ENCODE measurements at places on chromosomes 5 and 9.
A peak's percentile ranks its signal among the peaks of the same experiment; 100 is the strongest.

GRCh38 chr9:92119586-92119985 is 4.4 kb upstream of the SPTLC1 start:
- no peak for DNase-seq
- no peaks in the 10 kb centered on the region for H3K4me1 ChIP-seq
- H3K4me3 ChIP-seq = no peak overlapping the region
- H3K36me3 ChIP-seq = no peaks in the 10 kb centered on the region

DNA sequence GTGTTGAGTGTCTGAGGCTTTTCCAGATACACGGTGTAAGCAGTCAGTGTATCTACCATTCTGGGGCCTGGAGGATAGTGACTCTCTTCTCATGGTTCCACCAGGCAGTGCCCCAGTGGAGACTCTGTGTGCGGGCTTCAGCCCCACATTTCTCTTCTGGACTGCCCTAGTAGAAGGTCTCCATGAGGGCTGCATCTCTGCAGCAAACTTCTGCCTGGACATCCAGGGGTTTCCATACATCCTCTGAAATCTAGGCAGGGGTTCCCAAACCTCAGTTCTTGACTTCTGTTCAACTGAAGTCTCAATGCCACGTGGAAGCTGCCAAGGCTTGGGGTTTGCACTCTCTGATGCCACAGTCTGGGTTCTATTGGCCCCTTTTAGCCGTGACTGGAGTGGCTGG is 256.6 kb upstream of the ITGA1 start:
- H3K4me1 ChIP-seq = no peaks in the 10 kb centered on the region
- H3K27ac ChIP-seq = no peak overlapping the region
- H3K27me3 ChIP-seq = no peaks in the 10 kb centered on the region
- no peak overlapping the region for H3K4me3 ChIP-seq
- no peak for DNase-seq
- H3K36me3 ChIP-seq = no peaks in the 10 kb centered on the region

DNA sequence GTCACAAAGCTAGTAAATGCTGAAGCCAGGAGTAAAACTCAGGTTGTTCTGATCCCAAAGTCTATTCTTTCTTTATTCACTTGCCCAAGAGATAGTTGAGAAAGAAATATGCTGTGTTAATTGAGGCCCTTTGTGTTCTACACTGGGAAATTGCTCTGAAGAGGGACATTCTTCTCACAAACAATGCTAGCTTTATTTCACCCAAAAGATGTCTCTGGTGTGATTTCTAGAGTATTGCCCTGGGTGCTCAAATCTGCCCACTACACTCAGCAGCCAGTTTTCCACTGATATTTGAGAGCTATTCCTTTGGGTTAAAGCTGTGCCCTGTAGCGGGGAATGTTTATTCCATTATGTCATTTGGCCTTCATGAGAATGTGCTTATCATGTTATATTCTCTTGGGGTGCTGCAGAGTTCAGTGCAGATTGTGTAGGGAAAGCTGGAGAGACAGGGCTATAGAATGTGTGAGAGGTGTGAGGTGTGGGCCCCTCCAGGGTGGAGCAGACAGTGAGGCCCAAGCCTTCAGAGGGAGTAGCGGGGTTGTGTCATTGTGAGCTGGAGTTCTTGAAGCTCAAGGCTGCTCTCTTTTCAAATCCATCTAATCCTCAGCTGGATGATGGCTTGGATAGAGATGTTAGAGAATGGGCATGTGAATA is 21.0 kb upstream of the C5orf63 start:
- no peaks in the 10 kb centered on the region for H3K36me3 ChIP-seq
- peaks cover 33% of the 10 kb centered on the region for H3K4me1 ChIP-seq
- H3K27me3 ChIP-seq = no peaks in the 10 kb centered on the region
- DNase-seq = no peak
- H3K27ac ChIP-seq = no peak overlapping the region

GRCh38 chr5:129670957-129671500 is 76.9 kb upstream of the MINAR2 start:
- no peaks in the 10 kb centered on the region for H3K4me1 ChIP-seq
- no peaks in the 10 kb centered on the region for H3K36me3 ChIP-seq
- H3K27me3 ChIP-seq = no peaks in the 10 kb centered on the region
- H3K4me3 ChIP-seq = no peak overlapping the region
- no peak for DNase-seq
- no peak overlapping the region for H3K27ac ChIP-seq

DNA sequence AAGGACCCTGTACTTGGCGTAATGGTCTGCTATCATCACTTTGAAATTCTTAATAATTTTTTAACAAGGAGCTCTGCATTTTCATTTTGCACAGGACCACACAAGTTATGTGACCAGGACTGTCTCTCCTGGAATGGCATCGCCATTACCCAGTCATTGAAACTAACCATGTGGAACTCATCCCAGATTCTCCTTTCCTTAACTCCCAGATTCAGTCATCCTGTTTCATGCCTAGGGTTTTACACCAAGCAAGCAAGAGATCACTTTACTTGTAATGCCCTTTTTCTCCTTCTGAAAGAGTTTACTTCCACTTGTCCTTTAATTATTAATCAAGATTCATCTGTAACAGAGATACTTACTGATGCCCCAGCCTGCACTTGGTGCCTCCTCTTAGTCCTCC is 12.0 kb downstream of the FRMD3 start:
- H3K4me3 ChIP-seq = no peak overlapping the region
- H3K4me1 ChIP-seq = 0 out of 2 replicates have a peak, but pooled peaks cover 2% of the 10 kb centered on the region
- no peaks in the 10 kb centered on the region for H3K36me3 ChIP-seq
- no peaks in the 10 kb centered on the region for H3K27me3 ChIP-seq

GRCh38 chr5:163914910-163915309 is 409.5 kb downstream of the MAT2B start:
- H3K4me1 ChIP-seq = peaks cover 27% of the 10 kb centered on the region
- H3K36me3 ChIP-seq = no peaks in the 10 kb centered on the region
- DNase-seq = no peak

- DNase-seq = no peak
- peaks cover 11% of the 10 kb centered on the region for H3K36me3 ChIP-seq
- no peak overlapping the region for H3K4me3 ChIP-seq
- no peak overlapping the region for H3K27ac ChIP-seq
- 0 out of 2 replicates have a peak, but pooled peaks cover 5% of the 10 kb centered on the region for H3K4me1 ChIP-seq
Measured at GRCh38 chr5:57246426-57246825, 72.6 kb downstream of the GPBP1 start.

DNA sequence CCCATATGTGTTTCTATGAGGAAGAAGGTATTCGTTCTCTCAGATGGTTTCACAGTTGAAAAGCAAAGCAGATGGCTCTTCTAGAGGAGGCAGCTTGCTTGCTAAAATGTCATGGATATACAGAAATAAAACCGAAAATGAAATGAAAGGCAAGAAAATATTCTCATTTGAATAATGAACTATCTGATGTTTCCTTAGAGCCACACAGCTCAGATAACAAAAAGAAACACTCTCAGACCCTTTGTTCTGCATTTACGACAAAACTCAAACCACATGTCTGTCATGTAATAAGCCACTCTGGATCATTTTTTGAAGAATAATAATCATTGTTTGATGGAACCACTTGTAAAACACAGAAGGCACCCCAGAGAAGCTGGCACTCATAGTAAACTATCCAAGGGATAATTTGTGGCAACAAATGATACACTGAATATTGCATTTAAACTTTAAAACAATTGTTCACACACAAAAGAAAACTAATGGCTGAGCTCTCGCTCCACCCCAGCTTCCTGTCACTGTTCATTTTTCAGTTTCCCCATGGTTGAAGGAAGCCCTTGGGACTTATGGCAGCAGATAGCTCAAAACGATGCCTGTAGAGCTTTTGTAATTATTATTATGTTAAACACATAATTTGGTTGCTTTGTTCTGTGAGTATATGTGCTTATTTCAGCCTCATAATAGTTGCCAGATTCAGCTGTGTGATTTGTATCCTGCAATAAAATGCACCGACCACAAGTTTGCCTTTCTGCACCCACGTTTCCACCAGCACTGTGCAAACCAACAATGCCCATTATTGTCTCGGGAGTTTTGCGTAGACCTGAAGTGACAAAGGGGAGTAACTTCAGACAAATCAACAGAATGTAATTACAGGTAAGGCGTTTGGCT is 256.0 kb downstream of the TMEM167A start:
- no peaks in the 10 kb centered on the region for H3K36me3 ChIP-seq
- DNase-seq = peak; percentile 85
- H3K27ac ChIP-seq = peak overlapping the region; percentile 87

DNA sequence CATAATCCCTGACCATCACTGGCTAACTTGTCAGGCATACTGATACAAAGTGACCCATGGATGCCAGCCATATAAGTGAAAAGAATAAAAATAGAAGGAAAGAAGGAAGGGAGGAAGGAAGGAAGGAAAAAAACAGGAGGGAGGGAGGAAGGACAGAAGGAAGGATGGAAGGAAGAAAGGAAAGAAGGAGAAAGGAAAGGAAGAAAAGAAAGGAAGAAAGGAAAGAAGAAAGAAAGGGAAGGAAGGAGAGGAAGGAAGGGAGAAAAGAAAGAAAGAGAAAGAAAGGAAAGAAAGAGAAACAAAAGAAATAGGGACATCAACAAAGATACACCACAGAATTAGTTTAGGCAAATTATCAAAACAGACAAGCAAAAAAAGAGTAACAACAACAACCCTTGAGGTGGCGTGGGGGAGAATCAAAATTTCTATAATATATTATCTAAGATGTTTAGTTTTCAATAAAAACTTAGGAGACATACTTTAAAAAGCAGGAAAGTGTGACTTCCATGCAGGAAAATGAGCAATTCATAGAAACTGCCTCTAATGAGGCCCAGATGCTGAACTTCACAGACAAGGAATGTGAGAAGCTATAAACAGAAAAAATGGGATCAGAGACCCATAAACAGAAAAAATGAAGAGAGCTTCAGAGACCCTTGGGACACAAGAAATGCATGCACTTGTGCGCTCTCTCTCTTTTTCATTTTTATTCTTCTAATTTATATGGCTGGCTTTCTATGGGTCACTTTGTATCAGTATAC is 96.1 kb upstream of the NFIL3 start:
- H3K36me3 ChIP-seq = no peaks in the 10 kb centered on the region
- H3K4me3 ChIP-seq = no peak overlapping the region
- H3K27ac ChIP-seq = no peak overlapping the region
- no peak for DNase-seq
- no peaks in the 10 kb centered on the region for H3K27me3 ChIP-seq
- no peaks in the 10 kb centered on the region for H3K4me1 ChIP-seq

- DNase-seq = no peak
- no peaks in the 10 kb centered on the region for H3K4me1 ChIP-seq
- H3K27me3 ChIP-seq = no peaks in the 10 kb centered on the region
- no peak overlapping the region for H3K4me3 ChIP-seq
- H3K27ac ChIP-seq = no peak overlapping the region
- H3K36me3 ChIP-seq = no peaks in the 10 kb centered on the region
Measured at GRCh38 chr5:76278261-76278789, 124.8 kb upstream of the IQGAP2 start.

GRCh38 chr5:16600946-16601345 is 15.9 kb downstream of the RETREG1 start:
- DNase-seq = no peak
- no peaks in the 10 kb centered on the region for H3K4me1 ChIP-seq
- H3K36me3 ChIP-seq = no peaks in the 10 kb centered on the region

DNA sequence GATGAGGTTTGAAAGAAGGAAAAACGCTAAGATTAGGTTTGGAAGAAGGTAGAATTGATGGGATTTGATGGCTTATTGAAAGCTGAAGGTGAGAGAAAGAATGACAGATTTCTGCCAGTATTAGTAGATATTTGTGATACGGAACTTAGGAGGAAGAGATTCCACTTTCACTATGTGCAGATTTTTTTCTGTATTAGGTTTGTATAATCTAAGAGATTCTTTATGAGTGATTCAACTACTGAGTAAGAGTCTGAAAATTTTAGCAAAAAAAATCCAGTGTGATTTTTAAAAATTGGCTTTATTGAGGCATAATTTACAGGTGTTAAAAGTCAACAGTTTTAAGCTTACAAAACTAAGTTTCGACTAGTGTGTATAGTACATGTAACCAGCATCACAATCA is 54.1 kb downstream of the AP3S1 start:
- DNase-seq = no peak
- no peaks in the 10 kb centered on the region for H3K4me1 ChIP-seq
- no peak overlapping the region for H3K27ac ChIP-seq

GRCh38 chr5:107773479-107773878 is 102.7 kb upstream of the EFNA5 start:
- H3K36me3 ChIP-seq = no peaks in the 10 kb centered on the region
- no peak for DNase-seq
- no peak overlapping the region for H3K27ac ChIP-seq
- no peak overlapping the region for H3K4me3 ChIP-seq

- H3K27ac ChIP-seq = no peak overlapping the region
- H3K27me3 ChIP-seq = no peaks in the 10 kb centered on the region
- no peak for DNase-seq
- no peaks in the 10 kb centered on the region for H3K36me3 ChIP-seq
- no peak overlapping the region for H3K4me3 ChIP-seq
Measured at GRCh38 chr5:121086671-121087070, 622.6 kb downstream of the PRR16 start.

DNA sequence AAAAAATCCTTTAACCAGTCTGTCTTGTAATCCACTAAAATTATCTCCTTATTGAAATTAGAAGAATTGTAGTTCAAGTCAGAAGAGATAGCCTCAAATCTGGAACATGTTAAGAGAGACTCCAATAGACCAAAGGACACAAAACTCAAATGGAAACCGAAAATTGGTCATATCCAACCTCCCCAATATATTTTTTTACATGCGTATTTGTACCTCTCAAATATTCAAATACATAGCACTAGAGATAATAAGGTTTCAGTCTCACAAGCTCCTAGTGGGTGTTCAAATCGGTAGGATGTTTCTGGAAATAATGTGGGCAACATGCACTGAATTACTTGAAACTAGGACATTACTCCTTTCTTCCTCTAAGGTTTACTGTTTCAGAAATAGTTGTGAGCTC is 33.5 kb downstream of the EPB41L4A start:
- no peaks in the 10 kb centered on the region for H3K4me1 ChIP-seq
- H3K36me3 ChIP-seq = no peaks in the 10 kb centered on the region
- no peak for DNase-seq
- no peaks in the 10 kb centered on the region for H3K27me3 ChIP-seq
- no peak overlapping the region for H3K4me3 ChIP-seq

DNA sequence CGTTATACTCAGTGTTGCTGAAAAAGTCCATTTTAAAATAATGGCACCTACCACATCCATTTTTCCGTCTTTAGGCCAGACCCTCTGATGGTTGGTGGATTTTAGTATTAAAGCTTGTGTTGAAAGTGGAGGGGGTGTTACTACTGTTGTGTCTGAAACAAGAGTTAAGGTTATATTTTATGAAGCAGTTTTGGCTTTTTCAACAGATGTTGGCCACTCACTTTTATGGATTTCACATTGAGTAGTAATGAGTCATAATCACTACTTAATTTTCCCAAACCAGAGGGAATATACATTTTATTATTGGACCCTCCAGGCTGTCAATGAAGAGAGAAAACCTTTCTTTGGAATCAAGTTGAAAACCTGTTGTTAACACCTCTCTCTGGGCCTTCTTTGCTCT is 88.0 kb downstream of the TRIO start:
- H3K4me1 ChIP-seq = no peaks in the 10 kb centered on the region
- H3K36me3 ChIP-seq = no peaks in the 10 kb centered on the region
- no peak overlapping the region for H3K27ac ChIP-seq
- DNase-seq = no peak
- H3K27me3 ChIP-seq = no peaks in the 10 kb centered on the region

Data from MM.1S (cell line).